Mesenteric fat pad (tissue), 1 donor: ENCODE measurements at places on chromosomes 13 and 19.

GRCh38 chr19:33297401-33298145, 4.8 kb downstream of the CEBPA start:
- DNase-seq = no peak

DNA sequence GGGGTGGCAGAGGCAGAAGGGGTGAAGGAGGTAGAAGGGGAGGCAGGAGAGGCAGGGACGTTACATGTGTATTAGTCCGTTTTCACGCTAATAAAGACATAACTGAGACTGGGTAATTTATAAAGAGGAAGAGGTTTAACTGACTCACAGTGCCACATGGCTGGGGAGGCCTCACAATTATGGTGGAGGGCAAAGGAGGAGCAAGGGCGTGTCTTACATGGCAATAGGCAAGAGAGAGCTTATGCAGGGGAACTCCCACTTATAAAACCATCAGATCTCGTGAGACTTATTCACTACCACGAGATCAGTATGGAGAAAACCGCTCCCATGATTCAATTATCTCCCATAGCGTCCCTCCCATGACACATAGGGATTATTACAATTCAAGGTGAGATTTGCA, 19.0 kb upstream of the ACOD1 start:
- DNase-seq = no peak

GRCh38 chr19:17421942-17422341, 2.1 kb downstream of the MVB12A start:
- DNase-seq = no peak

GRCh38 chr19:5692723-5693194, 2.7 kb downstream of the RPL36 start:
- DNase-seq = no peak

DNA sequence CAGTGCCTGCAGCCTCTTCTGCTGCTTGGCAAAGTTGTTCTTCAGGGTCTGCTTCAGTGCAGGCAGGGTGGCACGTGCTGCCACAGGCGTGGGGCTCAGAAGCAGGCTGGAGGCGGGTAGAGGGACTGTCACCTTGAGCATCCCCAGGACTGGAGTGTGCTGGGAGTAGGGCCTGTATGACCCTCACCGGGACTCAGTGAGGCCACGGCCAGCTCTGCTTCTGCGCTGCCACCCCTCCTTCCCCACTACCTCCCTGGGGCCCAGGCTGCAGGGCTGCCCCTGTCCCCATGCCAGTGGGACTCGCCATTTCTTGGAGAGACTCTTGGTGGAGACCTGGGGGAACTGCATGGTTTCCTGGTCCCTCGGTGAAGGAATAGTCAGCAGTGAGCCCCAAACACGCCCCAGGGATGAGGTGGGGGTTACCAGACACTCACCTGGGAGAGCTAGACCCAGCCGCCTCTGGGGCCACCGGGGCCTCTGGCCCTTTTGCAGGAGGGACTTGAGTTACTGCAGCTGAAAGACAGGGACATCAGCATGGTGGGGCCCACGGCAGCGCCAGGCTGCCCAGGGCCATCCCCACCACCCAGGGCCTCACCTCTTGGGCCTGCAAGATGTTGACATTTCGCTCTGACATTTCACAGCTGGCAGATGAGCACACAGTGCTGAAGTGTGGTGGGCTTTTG, 29.9 kb downstream of the TUBA3C start:
- peak; percentile 84 for DNase-seq

GRCh38 chr13:33259296-33259695, 26.3 kb downstream of the STARD13 start:
- no peak for DNase-seq

DNA sequence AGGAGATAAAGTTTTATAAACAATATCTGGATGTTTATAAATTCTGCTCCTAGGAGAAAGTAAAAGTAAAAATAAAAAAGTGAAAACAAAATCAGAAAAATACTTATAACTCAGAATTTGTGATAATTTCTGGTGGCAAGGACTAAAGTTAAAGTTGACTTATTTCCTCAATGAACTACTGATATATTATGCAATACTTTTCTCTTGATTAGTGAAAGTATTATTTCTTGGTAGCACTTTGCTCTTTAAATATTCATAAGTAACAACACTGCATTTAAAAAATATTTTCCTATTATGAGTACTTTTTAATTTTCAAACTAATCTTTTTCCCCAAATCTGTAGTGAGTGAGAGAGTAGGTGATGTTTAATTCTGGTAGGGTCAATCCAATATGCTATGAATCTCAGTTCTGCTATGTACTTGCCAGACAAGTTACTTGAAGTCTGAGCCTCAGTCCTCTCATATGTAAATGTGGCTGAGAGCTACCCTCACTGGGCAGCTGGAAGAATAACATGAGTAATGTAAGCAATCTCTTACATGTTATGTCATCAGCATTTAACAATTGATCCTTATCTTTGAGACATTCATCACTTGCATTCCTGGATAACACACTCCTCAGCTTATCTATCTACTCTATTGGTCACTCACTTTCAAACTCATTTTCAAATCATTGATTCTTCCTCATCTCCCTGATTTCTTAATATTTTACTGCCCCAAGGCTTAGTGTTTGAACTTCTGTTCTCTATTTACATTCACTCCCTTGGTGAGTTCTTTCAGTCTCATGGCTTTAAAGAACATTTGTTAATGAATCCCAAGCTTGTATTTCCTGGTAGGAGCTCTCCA, 239.0 kb downstream of the RGCC start:
- no peak for DNase-seq

GRCh38 chr13:52051400-52051799, 26.9 kb downstream of the UTP14C start:
- DNase-seq = no peak

- no peak for DNase-seq
These were observed 156.8 kb downstream of the RGCC start for GRCh38 chr13:41613984-41614661.

GRCh38 chr19:13428352-13428751, 77.9 kb downstream of the CACNA1A start:
- DNase-seq = no peak

DNA sequence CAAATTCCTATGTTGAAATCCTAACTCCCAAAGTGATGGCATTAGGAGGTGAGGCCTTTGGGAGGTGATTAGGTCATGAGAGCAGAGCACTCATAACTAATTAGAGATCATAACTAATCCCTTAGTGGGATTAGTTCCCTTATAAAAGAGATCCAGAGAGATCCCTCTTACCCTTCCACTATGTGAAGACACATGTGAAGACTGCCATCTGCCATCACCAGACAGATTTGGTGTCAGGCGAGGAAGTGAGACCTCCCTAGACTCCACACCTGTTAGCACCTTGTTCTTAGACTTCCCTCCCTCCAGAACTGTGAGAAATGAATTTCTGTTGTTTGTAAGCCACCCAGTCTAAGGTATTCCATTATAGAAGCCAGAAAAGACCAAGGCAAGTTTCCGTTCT, 112.2 kb downstream of the NDFIP2 start:
- DNase-seq = no peak

DNA sequence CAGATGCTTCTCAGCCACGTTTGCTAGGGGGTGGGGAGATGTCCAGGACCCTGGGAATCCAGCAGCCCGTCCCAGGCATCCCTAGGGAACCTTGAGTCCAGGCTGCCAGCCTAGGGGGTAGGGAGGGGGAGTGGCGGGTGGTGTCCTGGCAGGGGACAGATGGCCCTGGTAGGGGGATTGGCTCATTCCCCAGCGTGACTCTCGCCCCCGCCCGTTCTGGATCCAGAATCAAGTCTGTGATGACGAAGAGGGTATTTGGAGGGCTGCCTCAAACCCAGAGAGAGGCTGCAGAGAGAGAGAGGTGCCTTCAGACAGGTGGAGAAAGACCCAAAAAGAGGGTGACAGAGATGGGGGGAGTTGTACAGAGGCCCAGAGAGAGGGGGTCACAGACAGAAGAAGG, 4.1 kb downstream of the SLC17A7 start:
- DNase-seq = no peak

- DNase-seq = no peak
These were observed 1345.0 kb upstream of the SLC10A2 start for GRCh38 chr13:104411141-104411765.

GRCh38 chr13:24407844-24408243, 98.5 kb downstream of the C1QTNF9 start:
- no peak for DNase-seq

DNA sequence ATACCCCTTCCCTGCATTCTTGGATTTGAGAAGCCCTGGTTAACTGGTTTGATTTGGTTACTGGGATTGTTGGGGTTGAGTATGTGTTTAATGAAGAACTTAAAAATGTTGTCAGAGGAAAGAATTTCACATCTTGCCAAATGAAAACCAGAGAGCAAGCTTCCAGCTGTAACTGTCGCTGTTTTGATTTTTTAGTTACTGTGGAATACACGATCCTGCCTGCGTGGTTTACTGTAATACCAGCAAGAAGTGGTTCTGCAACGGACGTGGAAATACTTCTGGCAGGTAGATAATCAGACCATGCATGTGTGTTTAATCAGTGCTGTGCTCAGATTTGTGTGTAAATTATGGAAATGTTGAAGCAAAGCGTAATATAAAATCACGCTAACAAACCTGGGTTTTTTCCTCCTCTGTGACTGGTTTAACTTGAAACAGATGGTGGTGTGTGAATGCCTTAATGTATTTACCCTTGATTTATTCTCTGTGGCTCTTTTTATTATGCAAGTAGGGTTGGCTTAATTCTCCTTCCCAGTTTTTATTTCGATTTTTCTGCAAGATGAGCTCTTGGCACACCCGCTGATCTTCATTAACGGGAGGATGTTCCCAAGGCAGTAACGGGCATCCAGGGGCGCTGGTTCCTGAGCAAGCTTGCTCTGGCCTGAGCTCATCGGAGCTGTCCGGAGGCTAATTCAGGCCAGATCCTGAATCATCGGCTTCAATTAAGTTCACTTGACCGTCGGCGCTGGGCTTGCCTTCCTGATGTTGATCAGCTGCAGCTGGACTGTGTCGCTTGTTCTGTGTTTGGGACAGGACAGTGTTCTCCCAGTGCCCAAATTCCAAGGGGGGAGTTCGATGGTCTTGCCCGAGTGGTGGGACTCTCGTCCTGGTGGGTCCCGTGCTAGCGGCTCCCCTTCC, 16.0 kb downstream of the UPF1 start:
- DNase-seq = no peak

DNA sequence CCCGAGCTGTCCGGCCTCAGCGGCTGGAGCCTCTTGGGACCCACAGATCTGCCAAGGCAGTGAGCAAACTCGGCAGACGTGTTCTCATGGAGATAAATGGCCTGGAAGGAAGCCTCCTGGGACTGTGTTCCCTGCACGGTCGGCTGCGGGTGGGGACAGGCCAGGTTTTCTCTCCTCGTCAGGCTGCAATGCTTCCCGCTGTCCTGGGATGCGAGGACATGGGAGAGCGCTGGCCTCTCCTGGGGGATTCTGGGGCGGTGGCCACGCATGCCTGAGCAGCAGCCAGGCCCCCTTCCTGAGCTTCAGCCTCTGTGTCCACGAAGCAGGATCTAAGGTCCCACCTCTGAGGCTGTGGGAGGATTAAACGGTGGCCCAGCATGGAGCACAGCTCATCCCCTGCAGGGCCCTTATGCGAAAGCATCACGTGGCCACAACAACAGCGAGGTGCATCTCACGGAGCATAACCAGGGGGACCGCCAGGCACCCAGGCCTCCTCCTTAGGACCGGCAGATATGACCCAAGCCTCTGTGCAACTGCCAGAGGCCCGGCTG, 21.2 kb upstream of the C13orf46 start:
- no peak for DNase-seq

GRCh38 chr19:47228937-47229675, 1.9 kb downstream of the BBC3 start:
- no peak for DNase-seq

DNA sequence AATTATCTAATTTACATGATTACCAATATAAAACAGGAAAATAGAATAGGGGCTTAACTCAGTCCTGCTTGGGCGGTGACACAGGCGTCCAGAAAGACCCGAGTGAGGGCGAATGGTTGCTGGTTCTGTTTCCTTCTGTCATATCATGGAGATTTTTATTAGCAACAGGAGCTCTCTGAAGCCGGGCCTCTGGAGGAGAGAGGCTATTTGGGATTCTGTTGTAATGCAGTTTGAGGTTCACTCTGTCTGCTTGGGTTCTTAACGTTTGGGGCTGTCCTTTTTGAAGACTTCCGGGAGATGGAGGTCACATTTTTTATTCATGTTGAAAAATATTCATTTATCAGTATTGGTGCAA, 115.7 kb upstream of the ZNF536 start:
- DNase-seq = no peak

GRCh38 chr13:96075953-96076543, 13.9 kb upstream of the HS6ST3 start:
- no peak for DNase-seq

- DNase-seq = no peak
These were observed 1.9 kb upstream of the PLPPR3 start for GRCh38 chr19:823565-824121.

GRCh38 chr19:30564551-30565011, 192.4 kb downstream of the ZNF536 start:
- peak; percentile 55 for DNase-seq

DNA sequence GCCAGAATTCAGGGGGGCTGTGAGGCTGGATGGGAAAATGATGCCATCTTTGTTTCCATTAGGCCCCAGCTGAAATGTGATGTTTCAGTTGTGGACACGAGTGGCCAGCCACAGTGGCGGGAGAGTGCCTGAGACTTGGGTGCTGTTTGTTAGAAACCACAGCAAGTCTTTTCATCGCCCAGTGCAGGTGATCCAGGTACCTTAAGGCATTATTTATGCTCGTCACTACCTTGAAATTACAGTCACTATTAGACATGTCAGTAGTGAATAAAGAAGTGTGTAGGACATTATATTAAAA, 82.5 kb upstream of the TM9SF2 start:
- peak; percentile 33 for DNase-seq

DNA sequence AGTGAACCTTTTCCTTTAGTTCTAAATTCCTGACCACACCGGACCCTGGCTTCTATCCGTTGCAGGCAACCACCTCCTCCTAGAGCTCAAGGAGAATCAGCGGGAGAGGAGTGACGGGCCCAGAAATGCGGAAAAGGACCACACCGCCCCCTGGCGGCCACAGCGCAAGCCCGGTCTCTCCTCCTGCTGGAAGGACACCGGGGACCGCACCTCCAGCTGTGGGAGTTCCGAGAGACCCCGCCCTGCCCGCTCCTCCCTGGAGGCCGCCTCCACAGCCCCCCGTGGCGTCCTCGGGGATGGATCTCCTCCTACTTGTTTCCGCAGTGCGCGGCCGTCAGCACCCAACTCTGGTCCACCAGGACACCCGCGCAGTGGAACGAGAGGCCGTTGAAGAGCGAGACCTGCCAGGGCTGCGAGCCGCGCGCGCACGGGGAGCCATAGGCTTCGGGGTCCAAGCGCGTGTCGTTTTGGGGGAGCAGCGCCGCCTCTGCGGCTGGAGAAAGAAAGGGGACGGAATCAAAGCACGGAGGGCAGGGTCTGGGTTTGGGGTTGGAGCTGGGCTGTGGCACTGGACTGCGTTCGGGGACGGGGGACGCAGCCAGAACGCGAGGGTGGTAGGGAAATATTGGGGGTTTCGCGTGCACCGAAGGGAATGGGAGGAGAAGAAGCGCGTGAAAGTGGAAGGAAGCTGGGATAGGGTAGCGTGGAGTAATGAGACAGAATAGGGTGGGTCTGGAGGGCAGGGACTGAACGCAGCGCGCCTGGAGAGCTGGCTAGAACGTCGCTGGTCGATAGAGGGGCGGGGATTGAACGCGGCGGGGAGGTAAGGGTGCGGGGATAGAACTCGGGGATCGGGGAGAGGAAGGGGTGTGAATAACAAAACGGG, 2.5 kb downstream of the KLK10 start:
- DNase-seq = no peak
